ENCODE measurements at places on chromosomes 12 and 14.
A peak's percentile ranks its signal among the peaks of the same experiment; 100 is the strongest.

DNA sequence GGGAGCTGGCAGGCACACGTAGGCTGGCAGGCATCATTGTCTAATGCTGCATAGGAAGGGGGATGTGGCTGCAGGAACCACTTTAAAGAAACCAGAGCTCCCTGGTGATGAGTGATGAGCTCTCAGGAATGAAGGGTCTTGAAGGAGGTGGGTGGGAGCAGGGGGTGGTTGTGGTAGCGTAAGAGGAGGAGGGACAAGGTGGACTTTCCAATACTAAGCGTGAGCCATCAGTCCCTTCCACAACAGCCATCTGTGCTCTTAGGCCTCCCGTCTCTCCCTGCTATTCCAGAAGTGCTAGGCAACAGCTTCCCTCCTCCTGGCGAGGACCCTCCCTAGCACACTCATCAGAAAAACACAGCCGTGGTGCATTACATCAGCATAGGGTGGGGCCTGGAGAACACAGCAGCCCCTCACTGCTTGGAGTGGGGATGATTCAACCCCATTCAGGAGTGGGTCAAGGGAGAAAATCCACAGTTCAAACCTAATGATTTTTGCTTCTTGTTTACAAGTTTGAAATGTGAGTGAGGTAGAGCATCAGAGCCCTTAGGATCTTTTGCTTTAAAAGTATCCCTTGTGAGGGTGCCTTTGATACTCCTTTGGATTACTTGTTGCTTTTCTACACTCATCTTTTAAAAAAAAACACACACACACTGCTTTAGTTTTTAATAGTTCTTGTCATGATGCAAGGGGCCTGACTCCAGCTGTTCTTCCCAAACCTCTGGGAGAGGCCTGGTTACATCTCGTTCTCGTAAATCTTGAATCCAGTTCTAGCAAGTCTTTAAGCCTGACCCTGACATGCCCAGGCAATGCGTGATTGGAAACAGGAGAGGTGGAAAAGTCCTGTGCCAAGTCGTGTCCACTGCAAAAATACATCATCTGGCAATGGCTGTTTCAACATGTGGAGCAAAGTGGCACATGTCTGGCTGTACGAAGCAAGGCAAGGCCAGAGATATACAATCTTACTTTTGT is 356.4 kb upstream of the DDHD1 start:
- no peak for DNase-seq

DNA sequence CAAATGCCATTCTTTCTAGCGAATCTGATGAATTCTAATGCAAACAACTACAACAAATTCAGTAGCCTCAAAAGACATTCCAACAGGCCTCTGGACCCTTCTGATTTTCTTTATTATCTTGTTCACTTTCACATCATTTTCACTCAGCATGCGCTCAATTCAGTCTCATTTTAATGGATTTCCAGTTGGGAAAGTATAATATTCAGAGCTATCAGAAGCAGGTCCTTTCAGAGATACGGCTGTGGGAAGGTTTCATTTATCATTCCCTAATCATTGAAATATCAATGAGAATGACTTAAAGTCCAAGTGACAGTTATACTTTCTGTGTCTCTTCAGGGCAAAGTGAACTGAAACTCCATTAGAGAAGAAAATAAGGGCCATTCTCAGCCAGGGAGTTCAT is 1083.7 kb upstream of the FLRT2 start:
- no peak for DNase-seq

DNA sequence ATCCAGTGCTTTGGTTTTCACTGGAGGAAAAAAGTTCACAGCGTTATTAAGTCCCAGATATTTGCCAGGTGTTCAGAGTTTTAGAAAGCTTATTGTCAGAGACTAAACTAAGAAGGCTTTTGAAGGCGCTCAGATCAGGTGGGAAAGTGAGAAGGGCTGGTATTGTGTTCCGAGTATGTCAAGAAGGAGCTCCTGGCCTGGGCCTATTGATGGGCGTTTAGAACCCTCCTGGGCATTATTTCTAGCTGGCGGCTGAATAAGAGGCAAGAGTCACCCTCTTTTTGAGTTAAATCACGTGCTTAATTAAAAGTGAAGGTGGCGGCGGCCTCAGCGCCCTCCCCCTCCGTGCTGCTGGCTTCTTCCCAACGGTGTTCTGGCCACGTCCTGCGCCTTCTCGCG is 20.9 kb upstream of the GNS start:
- no peak for DNase-seq

DNA sequence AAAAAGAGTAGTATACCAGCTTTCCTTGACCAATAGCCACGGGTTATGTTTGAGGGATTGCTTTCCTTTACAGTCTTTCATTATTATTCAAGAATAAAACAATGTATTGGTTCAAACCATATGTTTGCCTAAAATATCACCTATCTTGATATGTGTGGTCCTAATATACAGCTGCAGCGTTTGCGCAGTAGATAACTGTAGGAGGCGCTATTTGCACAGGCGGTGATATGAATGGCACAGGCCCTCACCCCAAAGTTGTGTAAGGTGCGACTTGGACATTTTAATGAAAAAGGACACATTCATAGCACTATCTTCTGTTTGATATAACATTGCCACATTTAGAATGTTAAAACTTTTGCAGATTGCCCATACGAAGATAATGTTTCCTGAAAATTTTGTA is 298.4 kb downstream of the TRHDE start:
- DNase-seq = peak; percentile 28

GRCh38 chr14:76581592-76581991 is 179.7 kb upstream of the VASH1 start:
- no peak for DNase-seq

GRCh38 chr12:42981379-42981778 is 391.8 kb upstream of the PRICKLE1 start:
- no peak for DNase-seq

DNA sequence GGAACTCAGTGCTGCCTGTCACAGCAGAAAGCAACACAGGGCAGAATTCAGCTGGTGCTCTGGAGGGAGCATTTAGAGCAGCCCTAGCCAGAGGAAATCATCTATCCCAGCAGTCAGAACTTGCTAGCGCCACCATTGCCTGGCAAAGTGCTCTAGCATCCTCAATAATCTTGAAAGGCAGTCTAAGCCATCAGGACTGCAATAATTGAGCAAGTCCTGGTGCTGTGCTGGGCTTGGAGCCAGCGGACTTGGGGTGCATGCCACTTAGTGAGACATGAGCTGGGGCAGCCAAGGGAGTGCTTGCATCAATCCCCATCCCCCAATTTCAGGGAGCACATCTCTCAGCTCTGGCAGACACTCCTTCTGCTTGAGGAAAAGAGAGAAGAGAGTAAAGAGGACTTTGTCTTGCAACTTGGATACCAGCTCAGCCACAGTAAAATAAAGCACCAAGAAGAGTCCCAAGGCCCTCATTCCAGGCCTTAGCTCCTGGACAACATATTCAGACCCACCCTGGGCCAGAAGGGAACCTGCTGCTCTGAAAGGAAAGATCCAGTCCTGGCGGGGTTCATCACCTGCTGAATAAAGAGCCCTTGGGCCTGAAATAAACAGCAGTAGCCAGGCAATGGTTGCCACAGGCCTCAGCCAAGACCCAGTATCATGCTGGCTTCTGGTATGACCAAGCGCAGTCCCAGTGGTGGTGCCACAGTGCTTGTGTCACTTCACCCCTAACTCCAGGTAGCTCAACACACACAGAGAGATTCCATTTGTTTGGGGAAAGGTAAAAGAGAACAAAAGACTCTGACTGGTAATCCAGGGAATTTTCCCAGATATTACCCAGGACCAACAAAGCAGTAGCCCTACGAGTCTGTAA is 44.5 kb upstream of the ZDHHC17 start:
- no peak for DNase-seq

- no peak for DNase-seq
Measured at GRCh38 chr14:61196792-61197191, 84.3 kb downstream of the TMEM30B start.

DNA sequence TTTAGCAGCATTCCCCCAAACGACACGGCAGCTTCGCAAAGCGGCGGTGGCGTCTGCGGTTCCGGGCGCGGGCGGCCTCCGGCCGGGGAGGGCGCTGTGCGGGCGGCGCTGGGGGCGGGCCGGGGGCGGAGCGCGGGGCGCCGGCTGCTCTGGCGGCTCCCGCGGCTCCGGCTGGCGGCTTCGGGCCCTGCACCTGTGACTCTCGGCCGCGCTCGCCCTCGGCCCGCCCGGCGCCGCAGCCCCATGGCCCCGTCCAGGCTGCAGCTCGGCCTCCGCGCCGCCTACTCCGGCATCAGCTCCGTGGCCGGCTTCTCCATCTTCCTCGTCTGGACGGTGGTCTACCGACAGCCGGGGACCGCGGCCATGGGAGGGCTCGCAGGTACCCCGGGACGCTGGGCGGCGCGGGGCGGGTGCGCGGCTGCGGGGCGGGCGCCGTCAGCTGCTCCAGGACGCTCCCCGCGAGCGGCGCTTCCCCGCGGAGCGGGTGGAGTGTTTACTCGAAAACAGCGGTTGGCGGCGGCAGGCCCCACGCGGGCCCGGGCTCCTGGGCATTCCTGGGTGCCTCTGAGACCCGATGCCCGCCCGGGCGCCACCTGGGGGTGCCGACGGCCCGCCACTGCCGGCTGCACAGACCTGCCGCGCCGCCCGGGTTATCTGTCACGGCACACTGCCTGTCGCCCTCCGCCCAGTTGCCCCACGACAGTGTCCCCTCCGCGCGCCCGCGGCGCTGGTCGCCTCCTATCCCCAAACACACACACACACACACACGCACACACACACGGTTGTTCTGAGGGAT is at the start of gene SLC48A1:
Gene SLC48A1 (plus strand): TSS at position 177 of the 796 bp plus-strand sequence. CDS start 67 bp downstream, at position 244.
- peak; percentile 98 for DNase-seq

- DNase-seq = no peak
Measured at GRCh38 chr14:94670692-94671285, 58.6 kb downstream of the SERPINA3 start.

DNA sequence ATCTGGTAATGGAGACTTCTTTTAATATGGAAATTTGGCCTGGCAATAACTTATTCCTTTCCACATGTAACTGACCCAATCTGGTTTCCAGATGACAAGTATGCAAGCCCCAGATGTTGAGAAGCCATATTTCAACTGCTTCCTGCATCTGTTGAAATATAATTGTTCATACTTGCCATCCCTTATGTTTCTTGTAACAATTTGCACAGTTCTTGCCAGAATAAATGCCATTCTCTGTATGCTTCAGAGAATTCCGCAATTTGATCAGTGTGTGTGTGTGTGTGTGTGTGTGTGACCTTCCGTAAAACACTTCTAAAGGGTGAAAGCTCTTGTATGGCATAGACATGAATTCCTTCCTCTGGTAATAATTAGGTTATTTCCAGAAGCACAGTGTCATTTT is 1.8 kb upstream of the CLEC2A start:
- DNase-seq = no peak

DNA sequence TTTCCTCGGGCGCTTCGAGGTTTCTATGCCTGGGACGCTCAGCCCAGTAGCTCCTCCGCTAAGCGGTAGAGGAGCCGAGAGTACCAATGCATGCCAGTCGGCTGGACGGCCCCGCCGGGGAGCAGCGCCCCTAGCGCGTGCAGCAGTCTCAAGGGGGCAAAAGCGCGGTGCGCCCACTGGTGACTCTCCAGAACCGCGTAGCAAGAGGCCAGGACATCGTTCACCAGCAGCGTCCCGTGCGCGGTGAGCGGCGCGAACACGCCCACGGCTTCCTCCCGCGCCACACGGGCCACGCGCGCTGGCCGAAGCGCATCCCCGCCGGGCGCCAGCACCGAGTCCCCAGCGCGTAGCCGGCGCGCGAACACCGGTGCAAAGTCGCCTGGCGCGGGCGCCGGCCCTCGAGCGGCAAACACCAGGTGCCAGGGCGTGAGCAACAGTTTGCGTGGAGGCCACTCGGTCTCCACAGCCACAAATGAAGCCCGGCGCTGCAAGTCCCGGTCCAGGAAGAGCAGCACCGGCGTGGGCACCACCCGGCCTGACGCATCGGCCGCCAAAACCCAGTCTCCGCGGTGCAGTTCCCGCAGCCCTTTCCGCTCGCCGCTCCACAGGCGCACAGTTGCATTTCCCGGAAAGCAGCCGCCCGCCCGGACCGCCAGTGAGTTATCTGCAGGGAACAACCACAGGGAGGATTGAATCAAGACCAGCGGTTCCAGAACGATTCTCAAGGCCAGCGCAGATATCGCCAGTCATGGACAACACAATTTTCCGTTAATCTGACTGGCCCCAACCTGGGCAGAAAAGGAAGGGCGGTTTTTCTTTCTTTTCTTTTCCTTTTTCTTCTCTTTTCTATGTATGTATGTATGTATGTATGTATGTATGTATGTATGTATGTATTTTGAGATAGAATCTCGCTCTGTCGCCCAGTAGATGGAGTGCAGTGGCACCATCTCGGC is 4.5 kb downstream of the DHH start:
- DNase-seq = peak; percentile 76

DNA sequence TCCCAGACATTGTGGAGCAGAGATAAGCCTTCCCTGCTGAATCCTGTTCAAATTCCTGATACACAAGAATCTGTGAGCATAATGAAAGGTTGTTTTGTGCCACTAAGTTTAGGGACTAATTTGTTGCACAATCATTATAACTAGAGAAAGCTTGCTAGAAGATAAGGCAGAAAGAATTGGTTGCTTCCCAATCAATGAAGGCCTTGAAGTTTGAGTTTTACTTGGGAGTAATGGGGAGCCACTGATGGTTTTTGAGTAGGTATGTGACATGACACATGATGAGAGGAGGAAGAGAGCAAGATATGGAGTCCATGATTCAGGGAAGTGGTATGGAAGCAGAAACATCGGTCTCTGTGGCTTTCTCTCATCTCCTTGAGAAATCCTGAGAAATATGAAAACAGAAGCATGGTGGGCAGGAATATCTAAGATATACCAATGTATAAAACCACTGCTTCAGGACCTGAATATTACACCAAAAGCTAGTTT is 13.3 kb upstream of the TCP11L2 start:
- DNase-seq = no peak

- DNase-seq = peak; percentile 98
Measured at GRCh38 chr12:52903285-52903854, 1.5 kb downstream of the KRT8 start.

DNA sequence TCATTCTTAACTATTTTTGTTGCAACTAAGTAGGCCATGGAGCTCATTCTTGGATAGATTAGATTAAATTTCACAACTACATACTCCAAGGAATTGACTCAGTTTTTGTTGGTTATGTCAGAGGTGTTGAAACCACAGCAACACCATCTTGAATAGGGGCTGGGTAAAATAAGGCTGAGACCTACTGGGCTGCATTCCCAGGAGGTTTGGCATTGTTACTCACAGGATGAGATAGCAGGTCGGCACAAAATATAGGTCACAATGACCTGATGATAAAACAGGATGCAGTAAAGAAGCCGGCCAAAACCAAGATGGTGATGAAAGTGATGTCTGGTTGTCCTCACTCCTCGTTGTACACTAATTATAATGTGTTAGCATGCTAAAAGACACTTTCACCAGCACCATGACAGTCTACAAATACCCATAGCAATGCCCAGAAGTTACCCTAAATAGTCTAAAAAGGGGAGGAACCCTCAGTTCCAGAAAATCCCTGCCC is 20.9 kb downstream of the DMAC2L start:
- no peak for DNase-seq

- DNase-seq = no peak
Measured at GRCh38 chr12:111387747-111388323, 17.9 kb upstream of the SH2B3 start.

DNA sequence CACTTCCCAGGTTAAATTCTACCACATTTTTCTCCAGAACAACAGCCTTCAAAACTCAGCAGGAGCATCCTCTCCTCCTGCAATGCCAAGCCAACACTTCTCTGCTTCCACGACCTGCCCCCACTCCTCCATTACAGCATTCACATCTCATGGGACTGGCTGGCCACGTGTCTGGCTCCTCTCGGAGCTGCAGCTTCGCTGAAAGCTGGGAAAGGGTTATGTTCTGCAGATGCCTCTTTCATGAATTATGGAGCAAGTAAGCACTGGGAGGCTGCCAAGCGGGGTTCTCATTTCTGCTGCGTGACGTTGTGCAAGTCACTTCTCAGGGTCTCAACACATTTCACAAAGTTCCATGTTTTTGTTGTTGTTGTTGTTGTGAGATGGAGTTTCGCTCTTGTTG is 142.2 kb upstream of the RFLNA start:
- DNase-seq = no peak
